Motor neuron (in vitro differentiated cells): ENCODE measurements at places on chromosomes 11 and 22.

DNA sequence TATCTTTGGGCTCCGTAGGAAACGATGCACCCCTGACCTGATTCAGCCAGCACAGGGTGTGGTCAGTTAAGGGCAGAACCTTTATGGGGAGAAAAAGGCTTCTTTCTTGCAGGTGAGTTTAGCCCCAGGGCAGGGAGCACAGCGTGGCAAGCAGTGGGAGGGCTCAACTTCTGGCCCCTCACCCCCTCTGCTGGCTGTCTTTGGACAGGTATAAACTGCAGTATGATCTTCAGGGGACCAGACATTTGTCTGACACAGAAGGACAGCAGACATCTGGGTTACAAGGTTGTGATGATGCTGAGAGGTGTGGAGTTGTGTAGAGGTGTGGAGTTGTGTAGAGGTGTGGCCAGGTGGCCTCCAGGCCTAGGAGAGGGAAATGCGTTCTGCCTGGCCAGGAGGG is 324.0 kb upstream of the PLET1 start:
- peak; percentile 57 for ATAC-seq

- ATAC-seq = no peak
Observed at GRCh38 chr11:117860139-117860538, 16.3 kb downstream of the FXYD6 start.

- ATAC-seq = no peak
Observed at GRCh38 chr11:68145120-68145866, 24.1 kb upstream of the CHKA start.

DNA sequence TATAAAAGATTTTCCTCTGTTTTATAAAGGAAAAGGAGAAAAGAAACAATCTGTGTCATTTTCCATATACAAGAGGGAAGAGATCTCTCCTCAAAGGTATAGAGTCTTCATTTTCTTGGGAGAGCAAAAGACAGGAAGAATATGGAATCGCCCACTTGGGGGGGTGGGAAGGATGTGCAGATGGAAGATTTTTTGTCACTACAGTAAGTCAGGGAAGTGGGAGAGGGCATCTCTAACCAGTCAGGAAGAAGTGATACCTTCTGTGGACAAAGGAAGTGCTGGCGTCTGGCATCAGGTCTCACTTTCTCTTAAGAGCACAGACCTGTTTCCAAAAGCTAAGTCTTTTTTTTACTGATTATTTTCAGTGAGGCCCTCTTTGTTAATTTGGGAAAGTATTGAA is 1.4 kb downstream of the PRR14L start:
- no peak for ATAC-seq

- ATAC-seq = peak; percentile 35
Observed at GRCh38 chr11:124762624-124763155, 600 bp upstream of the ESAM start.

DNA sequence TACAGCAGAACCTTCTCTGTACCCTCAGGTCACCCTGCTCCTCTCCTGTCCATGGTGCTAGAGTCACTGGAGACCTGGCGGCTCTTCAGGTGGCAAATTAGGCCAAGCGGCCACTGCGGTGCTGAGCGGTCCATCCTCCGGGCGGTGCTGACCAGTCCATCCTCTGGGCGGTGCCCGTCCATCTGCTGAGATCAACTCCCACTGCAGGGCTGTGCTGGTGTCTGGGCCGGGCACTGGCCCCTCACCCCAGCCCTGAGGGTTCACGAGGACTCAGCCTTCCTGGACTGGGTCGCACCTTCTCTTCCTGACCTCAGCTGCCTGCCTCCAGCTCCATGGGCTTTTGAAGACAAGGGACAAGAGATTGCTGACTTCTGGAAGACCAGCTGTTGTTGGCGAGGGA is 782.9 kb downstream of the BRD1 start:
- ATAC-seq = no peak

DNA sequence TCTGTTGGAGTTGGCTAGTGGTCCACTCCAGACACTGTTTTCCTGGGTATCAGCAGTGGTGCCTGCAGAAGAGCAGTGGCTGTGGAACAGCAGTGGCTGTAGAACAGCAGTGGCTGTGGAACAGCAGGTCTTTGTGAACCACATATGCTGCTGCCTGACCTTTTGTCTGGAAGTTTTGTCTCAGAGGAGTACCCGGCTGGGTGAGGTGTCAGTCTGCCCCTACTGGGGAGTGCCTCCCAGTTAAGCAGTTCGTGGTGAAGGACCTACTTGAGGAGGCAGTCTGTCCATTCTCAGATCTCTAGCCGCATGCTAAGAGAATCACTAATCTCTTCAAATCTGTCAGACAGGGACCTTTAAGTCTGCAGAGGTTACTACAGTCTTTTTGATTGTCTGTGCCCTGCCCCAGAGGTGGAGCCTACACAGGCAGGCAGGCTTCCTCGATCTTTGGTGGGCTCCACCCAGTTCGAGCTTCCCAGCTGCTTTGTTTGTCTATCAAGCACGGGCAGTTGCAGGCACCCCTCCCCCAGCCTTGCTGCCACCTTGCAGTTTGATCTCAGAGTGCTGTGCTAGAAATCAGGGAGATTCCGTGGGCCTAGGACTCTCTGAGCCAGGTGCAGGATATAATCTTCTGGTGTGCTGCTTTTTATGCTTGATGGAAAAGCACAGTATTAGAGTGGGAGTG is 89.1 kb upstream of the TRIM48 start:
- ATAC-seq = no peak

- no peak for ATAC-seq
Observed at GRCh38 chr22:20199906-20200305, 49.1 kb upstream of the CCDC188 start.

- peak; percentile 61 for ATAC-seq
Observed at GRCh38 chr11:92224407-92225124, at the start of gene FAT3. Gene FAT3, plus strand, starts transcription at chr11:92224818. Its CDS starts 127,295 bp downstream, at chr11:92352113.

DNA sequence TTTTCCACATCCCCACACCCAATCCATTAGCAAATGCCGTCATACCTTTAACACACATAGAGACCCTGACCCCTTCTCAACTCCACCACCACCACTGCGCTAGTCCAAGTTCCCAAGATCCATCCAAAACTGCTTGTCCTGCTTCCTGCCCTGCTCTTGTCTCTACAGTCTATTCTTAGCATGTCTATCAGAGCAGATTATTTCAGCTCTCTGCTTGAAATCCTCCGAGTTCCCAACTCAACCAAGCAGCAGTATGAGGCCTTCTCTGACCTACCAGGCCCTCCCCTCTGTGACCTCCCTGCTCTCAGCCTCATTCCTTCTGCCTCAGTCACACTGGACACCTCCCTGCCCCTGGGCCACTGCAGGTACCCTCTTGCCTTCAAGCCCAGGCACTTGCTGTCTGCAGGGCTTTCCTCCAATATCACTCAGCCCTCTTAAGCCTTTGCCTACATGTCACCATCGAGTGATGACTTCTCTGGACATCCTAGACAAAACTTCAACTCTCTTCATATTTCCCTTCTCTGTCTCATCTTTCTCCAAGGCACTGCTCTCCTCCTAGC is 134.6 kb downstream of the SPATA19 start:
- no peak for ATAC-seq

GRCh38 chr11:85815186-85815931 is 4.4 kb upstream of the SYTL2 start:
- ATAC-seq = no peak

DNA sequence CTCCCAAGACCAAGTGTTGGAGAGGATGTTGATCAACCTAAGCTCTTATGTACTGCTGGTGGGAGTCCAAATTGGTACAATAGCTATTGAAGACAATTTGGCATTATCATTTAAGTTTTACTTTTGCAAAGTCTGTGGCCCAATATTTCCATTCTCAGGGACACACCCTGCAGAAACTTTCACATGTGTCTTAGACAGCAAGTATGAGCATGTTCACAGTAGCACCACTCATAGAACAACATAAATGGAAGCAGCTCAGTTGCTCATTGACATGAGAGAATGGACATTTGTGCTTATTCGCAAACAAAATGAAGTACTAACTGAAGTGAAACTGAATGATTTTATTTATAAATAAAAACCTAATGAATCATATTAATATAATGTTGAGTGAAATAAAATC is 135.5 kb downstream of the NOX4 start:
- ATAC-seq = no peak
